ENCODE measurements at places on chromosomes 4 and X.

- no peak for DNase-seq
Measured at GRCh38 chrX:17414027-17414658, 39.1 kb downstream of the NHS start.

GRCh38 chrX:71131510-71131909, 13.1 kb downstream of the MED12 start:
- DNase-seq: no peak

DNA sequence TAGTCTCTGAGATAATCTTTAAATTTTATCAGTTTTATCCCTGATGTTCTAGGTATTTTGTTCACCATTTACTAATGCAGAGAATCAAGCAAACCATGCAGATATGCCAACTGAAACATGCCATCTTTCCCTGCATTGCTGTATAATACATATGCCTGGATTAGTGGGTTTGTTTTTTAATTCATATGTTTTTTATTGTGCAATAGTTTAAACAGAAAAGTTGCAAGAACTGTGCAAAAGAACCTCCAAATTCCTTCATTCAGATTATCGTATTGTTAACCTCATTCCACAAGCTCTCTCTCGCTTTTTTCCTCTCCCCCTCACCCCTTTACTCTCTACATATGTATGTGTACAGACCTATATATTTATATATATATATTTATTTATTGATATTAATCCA, 244.6 kb downstream of the NKX6-1 start:
- no peak for DNase-seq

DNA sequence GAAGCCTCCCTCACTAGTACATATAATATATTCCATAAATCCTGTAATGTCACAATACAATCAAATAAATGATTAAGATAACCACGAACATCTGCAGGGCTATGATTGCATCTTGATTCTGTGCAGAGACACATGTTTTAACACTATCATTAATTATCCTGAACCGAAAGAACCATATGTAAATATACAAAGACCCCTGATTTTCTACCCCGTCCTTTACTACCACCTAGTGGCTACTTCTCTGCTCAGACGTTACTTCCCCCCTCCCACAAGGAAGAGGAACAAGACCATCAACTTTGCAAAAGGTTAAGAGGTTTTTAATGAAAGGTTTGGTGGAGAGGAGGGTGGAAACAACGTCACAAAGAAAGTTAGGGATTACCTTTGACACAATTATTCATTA, 134.0 kb downstream of the COL4A6 start:
- no peak for DNase-seq

- DNase-seq: no peak
Measured at GRCh38 chrX:154019061-154019621, 561 bp downstream of the IRAK1 start.

GRCh38 chrX:132184871-132185270, 34.4 kb downstream of the RAP2C start:
- DNase-seq: no peak

GRCh38 chrX:39766855-39767254, 330.9 kb downstream of the BCOR start:
- DNase-seq: no peak

- DNase-seq: no peak
Measured at GRCh38 chr4:66307641-66308438, 637.6 kb upstream of the EPHA5 start.

- DNase-seq: peak; percentile 76
Measured at GRCh38 chrX:3191201-3191600, 149.9 kb downstream of the ARSF start.

GRCh38 chrX:48957477-48957826, at the start of gene OTUD5:
OTUD5 (minus strand) TSS chrX:48957607; CDS start chrX:48957570, 37 bp downstream.
- no peak for DNase-seq

- DNase-seq: no peak
Measured at GRCh38 chr4:168028568-168028967, 63.8 kb upstream of the ANXA10 start.

- no peak for DNase-seq
Measured at GRCh38 chr4:80079255-80079923, 6.4 kb upstream of the ANTXR2 start.

DNA sequence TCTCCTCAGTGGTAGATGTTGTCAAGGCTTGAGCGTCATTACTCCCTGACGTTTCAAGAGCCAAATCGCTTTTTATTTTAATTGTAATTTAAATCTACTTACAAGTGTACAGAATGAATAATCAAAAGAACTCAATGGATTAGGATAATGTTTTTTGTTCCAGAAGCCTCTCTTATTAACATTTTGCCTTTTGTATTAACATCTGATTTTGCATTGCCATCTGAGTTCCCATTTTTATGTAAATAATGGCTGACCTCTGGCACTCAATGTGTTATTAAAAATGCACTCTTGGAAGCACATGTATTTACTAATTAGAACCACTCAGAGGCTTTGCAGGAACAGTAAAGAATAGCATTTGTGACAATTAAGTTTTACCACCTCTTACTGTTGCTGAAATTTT, 411.0 kb downstream of the EPHA5 start:
- no peak for DNase-seq

GRCh38 chr4:122083989-122084388, 68.1 kb upstream of the BLTP1 start:
- no peak for DNase-seq

GRCh38 chr4:23932901-23933308, 43.1 kb upstream of the PPARGC1A start:
- DNase-seq: no peak

DNA sequence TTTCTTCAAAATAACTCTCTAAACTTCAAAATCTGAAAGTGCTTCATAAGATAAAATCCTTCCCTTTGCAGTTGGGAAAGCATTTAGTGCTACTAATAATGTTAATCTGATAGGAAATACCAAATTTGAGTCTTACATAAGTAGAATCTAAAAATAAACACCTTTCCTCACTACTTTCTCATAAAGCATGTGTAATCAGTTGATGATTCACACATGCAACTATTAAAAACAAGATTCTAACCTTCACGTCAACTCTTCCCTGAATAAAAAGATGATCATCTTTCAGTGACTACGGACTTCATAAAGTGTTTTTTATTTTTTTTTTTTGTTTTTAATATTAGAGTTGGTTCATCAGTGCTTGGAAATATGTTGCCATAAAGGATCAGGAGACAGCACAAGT, 172.6 kb downstream of the ACTRT1 start:
- DNase-seq: no peak

- peak; percentile 88 for DNase-seq
Measured at GRCh38 chrX:21926527-21927278, 13.8 kb upstream of the SMS start.

- no peak for DNase-seq
Measured at GRCh38 chr4:167238226-167238625, 3.9 kb upstream of the SPOCK3 start.

- DNase-seq: no peak
Measured at GRCh38 chr4:150600812-150601445, 19.0 kb downstream of the MAB21L2 start.

DNA sequence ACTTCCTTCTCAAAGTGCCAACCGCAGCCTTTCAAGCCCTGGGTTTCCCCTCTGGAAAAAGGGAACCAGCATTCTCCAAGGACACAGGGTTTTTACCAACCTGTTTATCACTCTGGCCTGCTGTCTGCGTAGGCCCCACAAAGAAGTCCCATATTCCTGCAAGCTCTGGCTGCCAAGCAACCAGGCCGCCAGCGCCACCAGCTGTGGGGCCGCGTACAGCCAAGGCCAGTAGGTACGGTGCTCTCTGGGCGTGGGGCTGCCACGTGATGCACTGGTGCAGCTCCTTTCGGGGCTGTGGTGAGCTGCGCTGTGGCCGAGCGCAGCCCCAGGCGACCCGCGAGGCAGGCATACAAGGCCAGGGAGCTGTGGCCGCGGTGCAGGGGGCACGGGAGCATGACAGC, 22.1 kb downstream of the LUZP4 start:
- no peak for DNase-seq

- DNase-seq: no peak
Measured at GRCh38 chrX:65821721-65822496, 154.5 kb downstream of the MSN start.

DNA sequence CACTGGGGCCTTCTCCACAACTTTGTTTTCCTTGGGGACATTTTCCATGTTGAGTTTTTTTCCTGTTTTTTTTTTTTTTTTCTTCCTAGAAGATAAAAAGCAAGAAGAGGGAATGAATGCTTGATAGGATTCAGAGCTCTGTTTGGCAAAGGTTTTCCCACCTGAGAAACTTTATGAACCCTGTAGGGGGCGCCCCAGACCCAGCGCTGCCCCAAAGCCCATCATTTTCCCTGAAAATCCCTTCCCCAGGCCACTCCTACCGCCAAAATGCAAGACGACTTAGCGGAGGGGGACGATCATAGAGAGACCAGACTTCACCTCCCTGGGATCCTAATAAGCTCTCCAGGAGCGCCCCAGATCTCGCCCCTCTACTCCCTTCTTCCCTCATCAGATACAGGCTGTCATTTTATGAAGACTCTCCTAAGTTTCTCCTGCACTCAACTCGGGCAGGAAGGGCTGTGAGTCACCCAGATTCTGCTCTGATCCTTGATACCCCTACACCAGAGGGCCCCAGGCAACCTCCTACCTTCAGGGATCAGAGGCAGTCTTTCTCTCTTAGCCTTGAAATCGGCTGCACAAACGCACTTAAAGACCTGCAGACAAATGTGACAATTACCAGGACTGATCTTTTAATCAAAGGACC, 1.4 kb downstream of the BEX5 start:
- DNase-seq: no peak

- DNase-seq: no peak
Measured at GRCh38 chr4:38529189-38530115, 134.5 kb upstream of the KLF3 start.

GRCh38 chr4:77795326-77795725, 23.8 kb downstream of the CNOT6L start:
- DNase-seq: no peak

GRCh38 chrX:153463031-153463430, 7.3 kb downstream of the HAUS7 start:
- no peak for DNase-seq

- DNase-seq: no peak
Measured at GRCh38 chr4:103044183-103044582, 24.7 kb upstream of the SLC9B1 start.

GRCh38 chr4:101183221-101183620, 164.1 kb downstream of the PPP3CA start:
- DNase-seq: no peak

DNA sequence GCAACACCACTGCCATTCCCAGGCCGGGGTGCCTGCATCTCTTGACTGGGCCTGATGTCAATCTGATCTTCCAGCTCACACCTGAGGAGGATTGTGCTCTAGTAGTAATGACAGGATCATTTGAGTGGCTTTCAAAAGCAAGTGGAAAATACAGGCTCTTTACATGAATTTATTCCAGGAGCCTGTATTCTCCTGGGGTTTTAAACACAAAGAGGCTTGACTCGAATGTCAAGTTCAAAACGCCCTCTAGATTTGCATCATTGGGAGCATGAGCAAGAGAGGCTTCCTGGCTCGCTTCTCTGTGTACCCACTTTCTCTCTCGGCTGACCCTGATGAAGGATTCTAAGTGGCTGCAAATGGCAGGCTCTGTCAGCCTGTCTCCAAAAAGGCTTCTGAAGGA, 199.5 kb upstream of the PUDP start:
- DNase-seq: no peak

- no peak for DNase-seq
Measured at GRCh38 chr4:8270912-8271815, 1.6 kb downstream of the HTRA3 start.

- DNase-seq: no peak
Measured at GRCh38 chrX:40514376-40514775, 66.4 kb upstream of the ATP6AP2 start.

DNA sequence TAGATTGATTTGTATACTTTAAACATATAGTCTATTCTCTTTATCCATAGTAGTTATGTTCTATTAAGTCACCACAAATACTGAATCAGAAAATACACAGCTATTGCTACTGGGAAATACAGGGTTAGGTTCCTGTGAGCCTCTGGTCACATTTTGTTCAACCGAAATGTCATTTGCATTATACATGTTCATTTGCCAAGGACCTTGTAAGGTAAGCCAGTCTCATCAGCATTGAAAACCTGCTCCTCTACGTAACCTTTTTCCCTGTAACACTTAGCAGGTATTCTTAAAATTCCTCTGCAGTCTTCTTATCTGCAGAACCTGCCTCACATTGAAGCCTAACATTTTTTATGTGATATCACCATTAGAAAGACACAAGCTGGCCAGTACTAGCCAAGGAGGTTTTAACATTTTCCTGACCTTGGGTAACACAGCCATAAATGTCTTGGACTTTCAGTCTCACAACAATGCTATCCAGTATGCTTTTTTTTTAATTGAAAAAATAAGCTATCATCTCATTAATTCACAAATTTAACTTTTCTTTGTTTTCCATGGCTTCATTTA, 765.7 kb upstream of the IGFBP7 start:
- no peak for DNase-seq

GRCh38 chr4:22942920-22943559, 250.3 kb downstream of the GBA3 start:
- no peak for DNase-seq

GRCh38 chrX:39653691-39654090, 444.1 kb downstream of the BCOR start:
- no peak for DNase-seq

DNA sequence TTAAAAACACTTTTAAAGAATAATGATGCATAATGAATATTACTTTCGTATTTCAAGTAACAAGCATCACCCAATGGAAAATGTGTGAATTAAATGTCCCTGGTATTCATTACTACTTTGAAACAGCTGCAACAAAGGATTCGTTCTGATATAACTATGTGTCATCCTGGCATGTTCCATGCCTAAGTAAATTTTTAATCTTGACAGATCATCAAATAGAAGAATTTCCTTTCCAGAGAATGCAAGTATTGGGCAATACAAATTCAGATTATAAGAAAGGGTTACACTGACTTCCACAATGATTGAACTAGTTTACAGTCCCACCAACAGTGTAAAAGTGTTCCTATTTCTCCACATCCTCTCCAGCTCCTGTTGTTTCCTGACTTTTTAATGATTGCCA, 105.3 kb downstream of the SPCS3 start:
- DNase-seq: peak; percentile 40

DNA sequence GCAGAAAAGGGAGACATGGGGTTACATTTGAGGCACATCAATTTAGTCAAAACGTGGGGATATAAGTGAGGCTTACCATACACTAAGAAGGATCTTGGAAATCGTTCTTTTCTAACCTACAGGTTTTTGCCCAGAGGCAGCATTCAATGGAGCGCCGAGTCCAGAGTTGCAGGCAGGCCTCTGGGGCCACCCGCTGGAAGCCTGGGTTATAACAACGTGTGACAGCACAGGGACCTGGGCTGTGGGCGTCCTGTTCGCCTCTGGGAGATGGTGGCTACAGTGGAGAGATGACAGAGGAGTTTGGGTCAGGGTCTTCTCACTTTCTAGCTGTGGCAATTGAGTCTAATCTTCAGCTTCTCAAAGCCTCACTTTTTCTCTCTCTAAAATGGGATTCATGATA, 53.9 kb downstream of the ENPP6 start:
- no peak for DNase-seq
